ENCODE measurements at places on chromosomes 5 and 9. TPM values are rescaled to one million over a fixed set of nuclear protein-coding genes. Genes with fewer than 3 reads are reported as not detected.

DNA sequence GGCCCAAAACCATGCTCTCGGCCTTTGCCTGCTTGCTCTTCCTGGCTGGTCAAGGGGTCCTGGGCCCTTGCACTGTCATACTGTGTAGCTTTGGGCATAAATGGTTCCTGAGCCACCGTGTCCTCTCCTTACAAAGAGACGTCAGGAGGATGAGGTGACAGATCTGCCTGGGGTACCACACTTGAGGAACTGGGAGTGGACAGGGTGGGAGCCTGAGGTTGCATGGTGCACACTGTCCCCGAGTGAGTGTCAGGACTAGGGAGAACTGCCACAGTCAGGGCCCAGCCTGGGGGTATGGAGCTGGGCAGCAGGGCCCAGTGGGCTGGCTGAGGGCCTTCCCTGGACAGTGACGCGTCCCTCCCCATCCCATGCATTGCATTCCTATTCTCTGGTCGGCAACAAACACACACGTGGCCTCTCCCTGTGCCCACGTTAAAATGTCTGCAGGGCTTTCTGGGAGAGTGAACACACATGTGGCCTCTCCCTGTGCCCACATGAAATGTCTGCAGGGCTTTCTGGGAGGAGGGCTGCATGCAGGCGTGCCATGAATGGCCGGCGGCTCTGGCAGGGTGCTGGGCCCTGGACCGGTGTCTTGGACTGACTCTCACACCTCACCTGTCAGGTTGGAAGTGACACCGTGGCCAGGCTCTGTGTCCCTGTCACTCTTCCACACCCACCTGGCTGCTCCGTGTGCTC, 122.1 kb upstream of the COL5A1 start:
- no peak overlapping the region for H3K4me3 ChIP-seq
- H3K4me1 ChIP-seq = no peaks in the 10 kb centered on the region
- H3K36me3 ChIP-seq = no peaks in the 10 kb centered on the region
- no peak for DNase-seq
- no peak overlapping the region for H3K27ac ChIP-seq
- no peaks in the 10 kb centered on the region for H3K27me3 ChIP-seq

- H3K4me3 ChIP-seq = no peak within 1 kb of the TSS
- H3K27me3 ChIP-seq = no peaks in the 10 kb centered on the region
- H3K4me1 ChIP-seq = no peaks in the 10 kb centered on the region
- H3K27ac ChIP-seq = no peak within 1 kb of the TSS
Observed at GRCh38 chr5:141402553-141403243, at the start of gene PCDHGA9. Gene PCDHGA9 (plus strand): TSS chr5:141402778. CDS start chr5:141402953, 175 bp downstream.

DNA sequence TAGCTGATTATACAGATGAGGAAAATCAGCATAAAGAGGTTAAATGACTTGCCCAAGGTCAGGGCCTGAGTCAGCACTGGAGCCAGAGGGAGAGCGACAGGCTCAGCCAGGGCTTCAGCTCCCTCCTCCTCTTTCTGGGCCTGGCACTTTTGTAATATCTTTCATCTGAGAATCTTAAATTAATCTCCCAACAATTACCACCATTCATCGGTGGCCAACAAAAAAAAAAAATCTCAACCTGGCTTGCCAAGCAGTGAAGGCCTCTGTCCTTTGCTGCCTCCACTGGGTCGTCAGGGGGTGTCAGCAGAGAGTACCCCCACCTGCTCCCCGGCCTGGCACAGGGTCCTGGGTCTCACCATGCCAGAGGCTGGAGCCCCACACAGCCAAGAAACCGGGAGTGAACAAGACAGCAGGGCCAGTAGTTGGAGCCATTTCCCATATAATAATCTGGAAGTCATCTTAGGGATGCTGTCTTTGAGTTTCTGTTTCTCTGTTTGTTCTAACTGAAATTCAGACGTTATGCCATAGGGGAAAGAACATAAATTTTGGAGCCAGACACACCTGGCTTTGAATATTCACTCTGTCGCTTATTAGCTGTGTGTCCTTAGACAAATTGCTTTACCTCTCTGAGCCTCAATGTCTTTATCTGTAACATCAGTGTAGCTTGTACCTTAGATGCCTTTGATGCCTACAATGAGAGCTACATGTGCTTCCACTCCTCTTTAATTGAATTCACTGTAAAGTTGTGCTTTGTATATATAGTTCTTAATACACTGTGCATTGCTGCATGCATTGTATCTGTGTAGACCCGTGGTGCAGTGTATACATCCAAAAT, 299.9 kb upstream of the MSX2 start:
- H3K4me1 ChIP-seq = no peaks in the 10 kb centered on the region
- H3K36me3 ChIP-seq = no peaks in the 10 kb centered on the region
- H3K4me3 ChIP-seq = no peak overlapping the region
- H3K27me3 ChIP-seq = no peaks in the 10 kb centered on the region

- no peak for DNase-seq
- H3K4me1 ChIP-seq = no peaks in the 10 kb centered on the region
- no peaks in the 10 kb centered on the region for H3K36me3 ChIP-seq
- H3K4me3 ChIP-seq = no peak overlapping the region
- H3K27me3 ChIP-seq = no peaks in the 10 kb centered on the region
Observed at GRCh38 chr9:125431741-125432271, 170.2 kb downstream of the GAPVD1 start.

The TEX48 gene
- total RNA-seq = not detected

The ZFP37 gene
- 1.6 TPM for total RNA-seq

The TMEM215 gene
- not detected for total RNA-seq

Measured in GM12878 (cell line).